Suppressor macrophage treated with lipopolysaccharide for 4 hours (primary cell): ENCODE measurements at places on chromosomes 1 and 21.

DNA sequence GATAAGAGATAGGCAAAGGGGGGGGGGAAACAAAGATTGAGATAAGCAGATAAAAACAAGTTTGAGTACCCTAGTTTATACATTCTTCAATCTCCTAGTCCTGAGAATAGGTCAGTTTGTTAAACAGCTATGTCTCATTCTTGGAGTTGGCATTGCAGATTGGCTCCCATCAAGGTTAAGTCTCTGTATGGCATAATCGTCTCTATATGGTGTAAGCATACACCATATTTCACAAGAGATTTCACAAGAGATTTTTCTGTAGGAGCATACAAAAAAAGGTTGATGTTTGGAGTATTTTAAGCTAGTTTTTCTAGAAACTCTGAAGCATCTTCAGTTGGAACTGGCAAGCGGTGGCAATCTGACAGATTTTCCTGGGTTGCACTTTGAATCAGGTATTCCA lies 35.8 kb downstream of the NCAM2 start:
- peak; percentile 29 for DNase-seq

GRCh38 chr1:226919587-226919986 lies 20.5 kb upstream of the COQ8A start:
- no peak for DNase-seq

- no peak for DNase-seq
These were observed 47.6 kb downstream of the LACTBL1 start for GRCh38 chr1:22925111-22925510.

- peak; percentile 66 for DNase-seq
These were observed 570 bp upstream of the NPR1 start for GRCh38 chr1:153677718-153678518.

- DNase-seq, result no peak
These were observed 10.7 kb upstream of the PLXNA2 start for GRCh38 chr1:208254862-208255261.

- DNase-seq, result no peak
These were observed 31.4 kb downstream of the B3GALT5 start for GRCh38 chr21:39644062-39644560.

DNA sequence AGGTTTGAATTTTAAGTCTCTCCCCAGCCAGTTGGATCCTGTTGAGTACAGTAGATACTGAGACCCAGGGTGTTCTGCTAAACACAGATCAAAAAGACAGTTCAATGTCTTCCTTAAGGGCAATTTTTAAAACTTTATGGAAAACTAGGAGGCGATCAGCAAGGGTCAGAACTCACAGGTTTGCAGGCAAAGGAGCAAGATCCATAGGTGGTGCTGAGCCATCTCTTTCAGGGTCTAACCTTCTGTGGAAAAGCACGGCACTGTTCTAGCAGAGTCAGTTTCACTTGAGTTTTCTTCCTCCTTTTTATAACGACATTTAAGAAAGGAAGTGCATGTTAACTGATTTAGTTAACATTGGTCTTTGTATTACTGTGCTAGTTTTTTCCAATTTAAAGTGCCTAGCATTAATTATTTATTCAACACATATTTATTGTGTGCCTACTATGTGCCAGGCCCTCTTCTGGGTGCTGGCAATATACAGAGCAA lies at the start of gene CD84:
CD84 (minus strand) TSS at position 281 of the 486 bp plus-strand sequence; CDS start at position 222, 59 bp downstream.
- peak; percentile 76 for DNase-seq

GRCh38 chr1:182781841-182782586 lies 7.6 kb upstream of the NPL start:
- DNase-seq, result peak; percentile 71

- DNase-seq, result no peak
These were observed 106.6 kb downstream of the NPHP4 start for GRCh38 chr1:5885471-5886139.

GRCh38 chr1:150970808-150971582 lies 3.6 kb downstream of the CERS2 start:
- DNase-seq, result peak; percentile 70

- DNase-seq, result no peak
These were observed 59.9 kb downstream of the TNN start for GRCh38 chr1:175127565-175127964.

DNA sequence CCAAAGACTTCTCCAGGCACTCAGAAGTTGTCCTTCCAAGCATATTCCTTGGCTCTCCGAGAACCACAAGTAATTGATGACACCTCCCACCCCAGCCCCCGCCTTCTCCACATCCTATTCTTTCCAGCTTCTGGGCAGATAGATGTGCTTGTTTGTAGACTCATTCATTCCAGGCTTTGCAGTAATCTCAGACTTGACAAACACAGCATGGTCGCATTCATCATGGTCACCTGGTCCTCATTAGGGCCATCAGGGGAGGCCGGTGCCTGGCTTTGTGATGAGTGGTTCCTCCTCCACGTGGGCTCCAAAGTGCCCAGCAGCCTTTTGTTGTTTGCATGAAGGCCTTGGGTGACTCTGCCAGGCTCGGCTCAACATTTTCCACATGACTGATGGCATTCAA lies 28.5 kb upstream of the KCNE2 start:
- DNase-seq, result no peak

DNA sequence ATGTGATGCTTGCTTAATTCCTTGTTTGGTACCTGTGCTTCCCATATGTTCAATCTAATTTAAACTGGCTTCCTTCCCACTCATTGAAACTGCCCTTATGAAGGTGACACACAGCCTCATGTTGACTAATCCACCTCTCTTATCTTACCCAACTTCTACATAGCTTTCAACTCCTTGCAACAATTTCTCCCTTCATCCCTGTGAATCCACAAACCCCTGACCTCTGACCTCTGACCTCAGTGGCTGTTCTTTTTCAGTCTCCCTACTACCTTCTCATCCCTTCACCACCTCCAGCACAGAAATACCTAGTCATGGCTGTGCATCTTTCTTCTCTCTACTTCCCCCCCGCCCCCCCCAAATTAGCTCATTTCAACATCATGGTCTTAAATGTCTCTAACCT lies 144.5 kb downstream of the TTLL7 start:
- no peak for DNase-seq

GRCh38 chr1:150813028-150813707 lies 5.1 kb upstream of the CTSK start:
- DNase-seq, result peak; percentile 70

GRCh38 chr21:28959367-28960099 lies 33.1 kb downstream of the LTN1 start:
- no peak for DNase-seq

- DNase-seq, result peak; percentile 39
These were observed 11.5 kb upstream of the AIM2 start for GRCh38 chr1:159088050-159088449.

- no peak for DNase-seq
These were observed 5.1 kb upstream of the S100A10 start for GRCh38 chr1:151998611-151999362.

DNA sequence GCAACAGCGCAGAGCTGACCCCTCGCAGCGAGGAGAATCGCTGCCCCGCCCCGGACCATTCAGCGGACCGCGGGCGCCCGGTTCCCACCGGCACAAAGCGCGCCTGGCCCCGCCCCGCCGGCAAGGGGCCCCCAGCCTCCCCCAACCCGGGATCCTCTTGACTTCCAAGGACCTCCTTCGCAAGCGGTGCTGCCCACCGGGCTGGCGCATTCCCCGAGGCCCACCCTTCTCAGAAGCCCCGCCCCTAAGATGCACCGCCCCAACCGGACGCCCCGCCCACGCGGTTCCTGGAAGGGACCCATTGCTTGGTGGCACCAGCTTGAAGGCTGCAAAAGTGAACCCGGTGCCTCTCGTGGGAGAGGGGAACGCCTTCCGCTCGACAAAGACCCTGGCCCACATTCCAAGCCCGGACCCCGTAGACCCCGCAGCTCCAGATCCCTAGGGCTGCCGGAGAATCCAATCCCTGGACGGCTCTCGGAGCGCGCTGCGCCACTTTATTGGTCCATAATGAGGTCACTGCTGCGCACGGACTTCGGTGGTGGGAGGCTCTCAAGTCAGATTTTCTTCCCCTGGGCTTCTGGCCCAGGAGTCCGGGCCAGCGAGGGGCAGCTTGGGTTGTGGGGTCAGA lies 2.0 kb downstream of the HES3 start:
- peak; percentile 40 for DNase-seq

DNA sequence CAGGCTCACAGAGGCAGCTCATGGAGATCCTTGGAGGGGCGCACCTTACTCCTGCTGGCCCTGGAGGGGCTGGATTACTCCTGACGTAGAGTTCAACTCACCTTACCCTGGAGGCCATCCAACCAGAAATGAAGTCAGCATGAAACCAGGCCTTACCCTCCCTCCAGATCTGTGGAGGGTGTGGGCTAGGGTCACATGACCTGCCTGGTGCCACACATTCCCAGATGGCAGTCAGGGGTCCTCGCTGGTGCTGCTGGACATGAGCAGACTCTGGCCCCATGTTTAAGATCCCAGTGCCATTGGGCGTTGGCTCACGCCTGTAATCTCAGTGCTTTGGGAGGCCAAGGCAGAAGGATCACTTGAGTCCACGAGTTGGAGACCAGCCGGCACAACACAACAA lies 4.5 kb downstream of the C21orf58 start:
- DNase-seq, result no peak

DNA sequence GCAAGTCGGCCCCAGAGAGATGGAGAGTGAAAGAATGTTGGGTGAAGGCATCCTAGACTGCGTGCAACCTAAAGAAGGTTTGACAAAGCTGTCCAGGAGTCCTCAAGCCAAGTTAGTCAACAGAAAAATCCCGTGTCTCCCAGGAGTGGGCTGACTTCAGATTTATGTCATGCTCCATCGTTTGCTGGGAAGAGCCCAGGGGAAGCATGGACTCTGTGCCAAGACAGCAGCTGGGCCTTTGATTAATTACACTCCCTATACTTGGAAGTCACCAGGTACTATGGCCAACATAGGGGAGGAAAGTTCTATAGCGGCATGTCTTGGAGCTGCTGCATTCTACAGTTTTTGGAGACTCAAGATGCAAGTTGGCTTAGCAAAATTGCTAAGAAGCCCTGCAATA lies 247.4 kb downstream of the KAZN start:
- DNase-seq, result no peak

- peak; percentile 60 for DNase-seq
These were observed 8.0 kb downstream of the C1orf50 start for GRCh38 chr1:42774928-42775526.

GRCh38 chr1:32724678-32725614 lies 22.4 kb upstream of the SYNC start:
- DNase-seq, result peak; percentile 60

GRCh38 chr1:8712413-8713231 lies 104.8 kb downstream of the RERE start:
- DNase-seq, result peak; percentile 69

DNA sequence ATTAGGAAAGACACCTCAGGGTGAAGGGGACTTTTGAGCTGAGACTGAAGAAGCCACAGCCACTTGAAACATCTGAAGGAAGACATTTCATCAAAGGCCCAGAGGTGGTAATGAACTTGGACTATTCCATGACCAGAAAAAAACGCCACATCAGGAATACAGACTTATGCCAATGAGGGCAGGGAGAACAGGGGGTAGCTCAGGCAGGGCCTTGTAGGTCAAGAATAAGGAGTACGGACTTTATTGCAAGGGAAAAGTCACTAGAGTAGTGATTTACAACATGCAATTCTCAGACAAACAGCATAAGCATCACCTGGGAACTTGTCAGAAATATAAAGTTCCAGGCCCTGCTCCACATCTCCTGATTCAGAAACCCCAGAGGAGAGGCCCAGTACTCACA lies 11.8 kb downstream of the TP53BP2 start:
- DNase-seq, result no peak

GRCh38 chr1:74467786-74468377 lies 44.5 kb downstream of the LRRC53 start:
- no peak for DNase-seq

DNA sequence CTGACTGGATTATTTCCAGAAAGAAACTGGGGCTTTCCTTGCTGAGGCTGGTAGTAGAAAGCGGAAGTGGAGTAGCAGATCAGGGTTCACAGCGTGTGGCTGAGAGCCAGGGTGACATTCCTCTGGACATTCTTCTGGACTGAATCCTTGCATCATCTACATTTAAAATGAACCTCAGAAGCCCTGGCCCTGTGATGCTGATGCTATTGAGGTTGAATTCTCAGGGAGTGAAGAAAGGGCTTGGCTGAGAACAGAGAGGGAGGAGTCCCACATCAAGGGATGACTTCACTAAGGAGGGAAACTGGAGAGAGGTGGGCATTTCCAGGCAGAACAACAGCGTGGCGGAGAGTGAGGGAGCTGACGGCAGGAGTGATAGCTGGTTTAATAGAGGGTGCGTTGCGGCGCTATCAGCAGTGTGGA lies 102.3 kb upstream of the LMO4 start:
- DNase-seq, result peak; percentile 94

DNA sequence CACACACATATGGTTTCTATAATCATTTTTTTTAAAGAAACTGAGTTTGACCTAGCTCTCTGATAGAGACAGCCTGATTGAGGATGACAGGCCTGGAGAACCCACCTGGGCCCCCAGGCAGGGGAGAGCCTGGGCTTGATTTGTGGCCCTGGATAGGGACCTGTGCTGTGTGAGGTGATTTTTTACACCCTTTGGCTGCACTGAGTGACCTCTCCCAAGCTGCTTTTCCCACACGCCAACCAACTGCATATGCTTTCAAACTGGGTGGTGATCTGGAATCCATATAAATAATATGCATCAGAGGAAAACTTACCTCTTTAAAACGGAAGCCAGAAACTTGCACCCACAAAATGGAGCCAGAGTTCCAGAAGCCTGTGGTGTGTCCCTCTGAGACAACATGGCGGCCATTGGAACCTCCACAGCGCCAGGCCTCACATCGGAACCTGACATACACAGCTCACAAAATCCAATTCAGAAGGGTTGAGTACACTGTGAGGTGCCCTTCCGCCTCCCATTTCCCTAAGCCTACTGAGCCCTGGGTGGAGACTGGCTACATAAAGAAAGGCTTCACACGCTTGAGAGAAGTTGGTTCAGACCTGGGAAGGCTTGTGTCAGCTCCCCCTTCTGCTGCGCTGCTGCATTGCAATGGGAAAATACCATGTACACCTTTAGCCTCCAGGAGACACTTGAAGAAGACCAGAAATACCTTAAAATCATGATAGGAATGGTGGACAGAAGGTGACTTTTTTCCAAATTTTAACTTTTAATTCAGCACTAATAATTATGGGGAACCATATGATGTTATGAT lies 160.7 kb downstream of the HHIPL2 start:
- no peak for DNase-seq

DNA sequence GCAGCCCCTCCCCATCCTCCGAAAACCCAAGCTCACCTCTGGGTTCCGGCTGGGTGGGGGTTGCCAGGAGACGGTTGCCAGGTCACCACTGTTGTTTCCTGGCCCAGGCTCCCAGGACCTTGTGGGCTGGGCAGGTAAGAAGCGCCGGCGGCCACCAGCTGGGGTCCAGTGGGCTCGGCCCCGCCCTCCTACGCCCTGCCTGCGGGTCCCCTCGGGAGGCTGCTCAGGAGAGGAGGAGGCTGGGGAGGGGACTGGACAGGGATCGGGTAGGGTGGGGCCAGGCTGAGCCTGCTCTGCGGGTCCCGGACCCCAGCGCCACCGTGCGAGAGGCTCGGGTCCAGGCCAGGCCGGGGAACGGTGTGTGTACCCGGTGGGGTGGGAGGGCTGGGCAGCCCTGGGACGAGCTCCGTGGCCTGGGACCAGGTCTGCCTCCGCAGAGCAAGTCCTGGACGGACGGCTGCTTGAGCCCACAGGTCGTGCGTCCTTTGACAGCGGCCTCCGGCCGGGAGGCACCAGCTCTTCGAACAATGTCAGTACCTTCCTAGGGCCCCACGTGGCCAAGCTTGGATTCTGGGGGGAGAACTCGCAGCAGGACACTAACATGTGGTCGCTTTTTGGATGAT lies at the start of gene TTLL10:
TTLL10 (plus strand) TSS at position 88 of the 623 bp plus-strand sequence. CDS start 5,336 bp downstream, outside the sequence.
- DNase-seq, result no peak

GRCh38 chr1:182133181-182133580 lies 71.7 kb upstream of the ZNF648 start:
- no peak for DNase-seq
